ENCODE measurements at places on chromosomes 6 and 20.

- DNase-seq, result no peak
Measured at GRCh38 chr6:156658966-156659821, 118.0 kb upstream of the ARID1B start.

DNA sequence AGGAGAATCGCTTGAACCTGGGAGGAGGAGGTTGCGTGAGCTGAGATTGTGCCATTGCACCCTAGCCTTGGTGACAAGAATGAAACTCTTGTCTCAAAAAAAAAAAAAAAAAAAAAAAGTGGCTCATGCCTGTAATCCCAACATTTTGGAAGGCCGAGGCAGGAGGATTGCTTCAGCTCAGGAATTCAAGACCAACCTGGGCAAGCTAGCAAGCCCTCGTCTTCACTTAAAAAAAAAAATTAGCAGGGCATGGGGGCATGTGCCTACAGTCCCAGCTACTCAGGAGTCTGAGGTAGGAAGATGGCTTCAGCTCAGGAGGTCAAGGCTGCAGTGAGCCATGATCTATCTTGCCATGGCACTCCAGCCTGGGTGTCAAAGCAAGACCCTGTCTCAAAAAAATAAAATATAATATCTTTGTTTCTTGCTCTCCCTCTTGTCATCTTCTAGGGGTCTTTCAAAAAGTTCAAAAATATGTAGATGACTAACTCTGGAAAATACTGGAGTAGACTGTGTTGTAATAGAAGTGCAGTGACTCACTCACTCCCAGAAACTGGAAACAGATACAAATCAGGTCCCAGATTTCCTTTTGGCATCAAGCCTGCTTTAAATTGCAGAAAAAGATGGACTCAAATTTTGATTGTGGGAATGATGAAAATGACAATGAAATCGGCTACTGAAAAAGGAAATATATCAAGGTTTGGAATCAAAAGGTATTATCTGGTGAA lies 2.8 kb upstream of the GINM1 start:
- no peak for DNase-seq

DNA sequence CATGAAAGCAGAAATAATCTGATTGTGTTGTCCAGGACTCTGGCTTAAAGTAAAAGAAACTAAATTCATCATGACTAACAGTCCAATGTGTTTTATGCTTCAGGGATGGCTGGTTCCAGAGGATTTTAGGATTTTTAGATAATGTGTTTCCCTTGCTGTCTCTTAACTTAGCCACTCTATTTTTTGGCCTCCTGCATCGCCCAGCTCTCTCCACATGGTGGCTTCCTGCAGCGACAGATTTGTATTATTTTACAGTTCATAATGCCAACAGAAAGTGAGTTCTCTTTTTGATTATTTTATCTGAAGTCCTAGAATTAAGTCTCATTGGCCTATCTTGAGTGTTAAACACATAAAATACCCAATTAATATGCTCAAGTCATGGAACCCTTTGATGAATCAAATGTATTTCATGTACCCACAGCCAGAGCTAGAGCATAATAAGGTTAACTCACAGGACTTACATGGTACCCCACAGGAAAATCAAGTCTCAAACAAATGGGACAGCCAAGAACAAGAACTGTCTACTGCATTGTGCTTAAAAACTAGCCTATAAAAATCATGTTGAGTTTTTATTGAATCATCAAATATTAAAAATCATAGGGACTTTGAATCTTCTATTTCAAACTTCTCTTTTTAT lies 582.5 kb downstream of the DOK5 start:
- DNase-seq, result no peak

DNA sequence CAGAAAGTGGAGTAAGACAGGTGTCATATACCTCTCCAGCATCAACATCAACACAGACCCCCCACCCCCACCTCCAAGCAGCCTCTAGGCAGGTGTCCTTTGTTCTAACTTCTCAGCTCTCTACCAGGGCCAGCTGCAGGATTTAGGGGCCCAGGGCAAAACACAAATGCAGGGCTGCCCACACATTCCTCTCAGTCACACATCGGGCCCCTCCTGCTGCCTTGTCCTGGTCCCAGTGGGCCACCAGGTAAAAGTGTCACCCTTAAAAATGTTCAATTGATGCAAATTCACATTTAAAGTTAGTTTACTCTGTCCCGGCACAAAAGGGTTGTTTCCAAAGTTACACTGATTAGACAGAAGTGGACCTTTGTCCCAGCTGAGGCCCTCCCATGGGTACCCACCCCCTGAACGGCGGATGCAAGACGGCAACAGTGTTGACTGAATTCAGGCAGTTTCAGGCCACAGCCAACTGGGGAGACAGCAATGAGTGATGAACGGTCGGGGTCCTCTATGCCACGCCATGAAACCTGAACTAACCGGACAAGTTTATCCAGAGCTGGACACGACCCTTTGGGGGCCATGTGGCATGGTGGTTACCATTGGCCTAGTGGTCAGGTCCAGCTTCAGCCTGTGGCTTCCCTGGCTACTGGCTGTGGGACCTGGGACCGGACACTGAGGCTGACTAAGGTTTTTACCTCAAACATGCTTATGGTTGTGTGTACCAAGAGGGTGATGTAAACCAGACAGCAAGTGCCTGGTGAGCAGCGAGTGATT lies 52.2 kb upstream of the UNC93A start:
- no peak for DNase-seq

DNA sequence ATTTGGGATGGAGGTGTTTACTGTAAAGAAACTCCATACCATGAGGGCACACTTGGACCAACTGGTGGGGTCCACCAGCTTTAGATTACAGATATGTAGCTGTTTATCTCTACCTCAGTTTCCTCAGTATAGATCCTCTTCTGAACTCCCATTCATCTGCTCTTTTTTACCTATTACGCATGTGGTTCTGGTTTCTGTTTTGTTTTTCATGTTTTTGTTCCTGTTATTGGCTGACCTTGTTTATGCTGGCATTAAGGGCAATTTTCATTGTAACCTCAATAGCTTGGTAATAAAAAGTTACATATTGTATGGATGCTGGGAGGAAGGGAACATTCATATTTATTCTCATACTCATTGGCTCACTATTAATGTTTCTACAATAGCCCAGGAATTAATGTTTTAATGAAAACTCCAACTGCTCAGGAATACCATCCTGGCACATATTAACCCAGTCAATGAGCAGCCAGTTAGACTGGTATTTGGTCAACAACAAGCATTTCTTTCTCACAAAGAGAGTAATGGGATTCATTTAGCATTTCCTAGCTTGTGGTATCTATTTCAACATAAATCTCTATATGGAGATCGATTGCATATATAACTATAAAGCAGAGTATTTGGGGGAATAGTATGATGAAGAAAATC lies 83.8 kb upstream of the FAM184A start:
- peak; percentile 22 for DNase-seq

DNA sequence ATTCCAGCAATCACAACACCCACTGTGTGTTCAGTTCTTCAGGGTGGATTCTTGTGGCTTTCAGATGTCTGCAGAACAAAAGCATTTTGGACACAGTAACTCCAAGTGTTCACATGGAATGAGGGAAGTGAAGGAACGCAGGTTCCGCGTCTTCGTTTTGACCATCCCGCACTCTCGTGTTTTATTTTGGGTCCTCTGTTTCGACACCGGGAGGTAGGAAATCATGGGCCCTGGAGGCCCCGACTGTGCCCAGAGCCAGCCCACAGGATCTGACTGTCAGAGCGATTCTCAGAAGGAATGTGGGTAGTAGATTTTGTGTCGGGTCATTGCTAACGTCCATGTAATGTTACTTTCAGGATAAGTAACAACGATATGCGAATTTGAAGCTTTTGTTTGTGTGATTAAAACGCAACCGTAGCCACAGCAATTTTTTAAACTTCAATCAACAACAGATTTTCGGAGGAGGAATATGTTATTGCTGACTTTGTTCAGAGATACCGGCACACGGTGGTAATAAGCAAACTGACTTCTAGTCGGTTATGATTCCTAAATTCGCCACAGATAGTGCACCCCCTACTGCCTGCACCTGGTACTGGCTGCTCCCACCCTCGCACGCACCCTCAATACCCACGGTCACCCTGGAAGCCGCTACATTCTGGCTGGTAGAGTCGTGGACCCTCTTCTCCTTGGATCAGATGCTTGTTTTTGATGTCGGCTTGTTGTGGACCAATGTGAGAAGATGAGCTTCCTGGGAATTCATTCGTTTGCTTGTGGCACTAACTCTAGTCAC lies 10.5 kb downstream of the NPEPL1 start:
- DNase-seq, result no peak

- DNase-seq, result no peak
Measured at GRCh38 chr20:45892049-45892825, 1.1 kb downstream of the CTSA start.

DNA sequence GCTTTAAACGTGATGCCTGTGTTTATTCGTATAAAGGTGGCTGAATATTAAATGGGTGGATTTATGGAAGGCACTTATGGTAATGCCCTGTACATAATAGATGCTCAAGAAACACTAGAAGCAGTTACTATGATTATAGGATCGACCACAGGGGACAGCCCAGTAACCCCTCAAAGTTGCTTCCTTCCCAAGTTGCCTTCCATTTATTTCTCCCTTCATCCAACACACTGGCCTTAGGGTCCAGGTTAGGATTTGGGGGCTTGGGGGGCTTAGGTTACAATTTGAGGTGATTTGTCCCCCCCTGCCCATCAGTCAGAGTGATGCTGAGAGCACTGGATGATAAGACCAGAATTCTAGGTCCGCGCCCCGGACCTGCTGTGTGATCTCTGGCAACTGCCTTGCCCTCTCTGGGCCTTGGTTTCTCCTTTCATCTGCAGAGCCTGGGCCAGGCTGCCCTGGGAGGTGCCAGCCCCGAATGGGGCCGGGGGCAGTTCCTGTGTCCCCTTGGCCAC lies 101.5 kb downstream of the CEBPB start:
- DNase-seq, result no peak

DNA sequence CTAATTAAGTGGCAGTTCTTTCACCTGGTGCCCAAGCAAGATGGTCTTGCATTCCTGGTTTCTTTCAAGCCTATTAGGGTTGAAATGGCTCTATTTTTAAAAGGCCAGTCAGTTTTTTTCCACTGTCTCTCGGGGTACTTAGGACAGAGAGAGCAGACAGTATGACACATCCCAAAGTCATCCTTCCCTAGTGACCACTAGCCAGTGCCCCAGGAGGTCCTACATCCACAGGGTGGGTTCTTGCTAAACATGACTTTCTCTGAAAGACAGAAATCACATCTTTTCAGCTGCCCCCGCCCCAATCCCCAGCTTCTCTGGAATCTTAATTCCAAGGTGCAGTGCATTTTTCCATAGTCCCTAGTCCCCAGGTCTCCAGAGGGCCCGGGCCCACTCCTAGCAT lies 192.4 kb downstream of the SLC24A3 start:
- DNase-seq, result no peak

DNA sequence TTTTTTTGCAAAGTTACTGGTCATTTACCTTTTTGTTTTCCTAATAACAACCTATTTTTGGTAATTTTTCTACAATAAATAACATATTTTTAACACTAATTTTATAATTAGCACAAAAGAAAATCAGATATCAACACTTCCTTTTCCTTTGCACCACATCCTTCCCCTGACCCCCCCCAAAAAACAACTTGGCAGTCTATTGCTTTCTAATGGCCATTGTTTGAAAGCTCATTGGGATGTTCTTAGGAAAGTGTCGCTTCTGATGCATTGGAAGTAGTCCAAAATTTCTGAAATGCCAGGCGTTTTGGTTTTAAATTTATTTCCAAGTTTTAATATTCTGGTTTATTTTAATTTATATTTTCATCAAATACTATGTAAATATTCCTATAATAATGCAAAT lies 407.8 kb downstream of the EYS start:
- DNase-seq, result no peak

DNA sequence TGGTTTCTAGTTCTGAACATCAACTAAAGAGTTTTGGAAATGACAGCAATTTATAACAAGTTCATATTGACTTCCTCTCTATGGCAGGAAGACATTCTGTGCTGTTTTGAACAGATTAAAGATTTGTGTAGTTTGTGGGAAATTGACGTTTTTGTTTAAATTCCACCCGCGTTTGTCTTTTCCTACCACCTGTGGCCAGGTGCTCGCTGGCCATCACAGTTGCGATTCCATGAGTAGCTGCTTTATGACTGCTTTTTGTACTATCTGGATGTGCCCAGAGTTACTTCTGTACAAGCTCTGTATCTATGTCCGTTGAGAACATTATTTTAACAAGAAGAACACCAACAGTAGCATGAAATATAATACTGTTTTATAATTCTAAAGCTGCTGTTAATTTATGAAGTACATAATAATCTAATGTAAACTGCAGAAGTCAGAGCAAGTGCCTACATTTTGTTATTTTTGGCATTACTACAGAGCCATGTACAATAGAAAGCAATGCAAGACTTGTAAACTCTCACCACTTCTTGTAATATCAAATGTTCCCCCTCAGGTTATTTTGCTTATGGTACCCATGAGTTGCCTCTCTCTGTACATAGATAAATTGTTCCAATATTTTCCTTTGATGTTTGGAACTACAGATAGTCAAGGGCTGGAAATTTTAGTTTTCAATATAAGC lies 33.5 kb downstream of the ZBTB2 start:
- no peak for DNase-seq

DNA sequence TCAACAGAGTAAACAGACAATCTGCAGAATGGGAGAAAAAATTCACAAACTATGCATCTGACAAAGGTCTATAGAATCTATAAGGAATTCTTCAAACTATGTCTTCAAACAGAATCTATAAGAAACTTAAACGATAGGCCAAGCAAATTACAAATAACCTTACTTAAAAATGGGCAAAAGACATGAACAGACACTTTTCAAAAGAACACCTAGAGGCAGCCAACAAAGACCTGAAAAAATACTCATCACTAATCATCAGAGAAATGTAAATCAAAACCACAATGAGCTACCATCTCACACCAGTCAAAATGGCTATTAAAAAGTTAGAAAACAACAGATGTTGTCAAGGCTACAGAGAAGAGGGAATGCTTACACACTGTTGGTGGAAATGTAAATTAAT lies 81.3 kb downstream of the ID4 start:
- no peak for DNase-seq

DNA sequence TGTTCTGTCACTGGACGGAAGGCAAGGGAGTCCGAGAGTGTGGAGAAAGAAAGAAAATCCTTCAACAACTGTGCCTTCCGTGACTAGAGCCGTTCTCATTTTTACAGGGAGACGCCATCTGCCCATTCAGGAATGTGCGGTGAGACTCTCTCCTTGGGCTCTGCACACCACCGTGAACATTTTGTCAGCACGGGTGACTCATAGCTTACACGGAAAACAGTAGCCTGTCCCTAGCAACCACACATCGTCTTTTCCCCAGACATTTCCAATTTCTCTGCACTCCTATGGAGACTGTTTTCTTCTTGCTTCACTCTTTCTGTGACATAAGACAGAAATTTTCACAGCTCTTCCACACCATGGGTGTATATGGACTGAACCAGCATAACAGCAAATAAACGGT lies 55.1 kb downstream of the TBXT start:
- DNase-seq, result no peak

- DNase-seq, result no peak
Measured at GRCh38 chr6:71481011-71481410, 192.4 kb downstream of the OGFRL1 start.

GRCh38 chr6:87118054-87118453 lies 23.1 kb upstream of the CGA start:
- no peak for DNase-seq

- no peak for DNase-seq
Measured at GRCh38 chr6:21005816-21006570, 471.7 kb downstream of the CDKAL1 start.

Measured in left renal pelvis (tissue), 4 donors.